ENCODE measurements at places on chromosomes 2 and 18.
A peak's percentile ranks its signal among the peaks of the same experiment; 100 is the strongest.

- no peak for DNase-seq
Measured at GRCh38 chr2:85541753-85542457, 2.9 kb downstream of the MAT2A start.

GRCh38 chr2:232562515-232563151, 12.1 kb downstream of the EIF4E2 start:
- no peak for DNase-seq

DNA sequence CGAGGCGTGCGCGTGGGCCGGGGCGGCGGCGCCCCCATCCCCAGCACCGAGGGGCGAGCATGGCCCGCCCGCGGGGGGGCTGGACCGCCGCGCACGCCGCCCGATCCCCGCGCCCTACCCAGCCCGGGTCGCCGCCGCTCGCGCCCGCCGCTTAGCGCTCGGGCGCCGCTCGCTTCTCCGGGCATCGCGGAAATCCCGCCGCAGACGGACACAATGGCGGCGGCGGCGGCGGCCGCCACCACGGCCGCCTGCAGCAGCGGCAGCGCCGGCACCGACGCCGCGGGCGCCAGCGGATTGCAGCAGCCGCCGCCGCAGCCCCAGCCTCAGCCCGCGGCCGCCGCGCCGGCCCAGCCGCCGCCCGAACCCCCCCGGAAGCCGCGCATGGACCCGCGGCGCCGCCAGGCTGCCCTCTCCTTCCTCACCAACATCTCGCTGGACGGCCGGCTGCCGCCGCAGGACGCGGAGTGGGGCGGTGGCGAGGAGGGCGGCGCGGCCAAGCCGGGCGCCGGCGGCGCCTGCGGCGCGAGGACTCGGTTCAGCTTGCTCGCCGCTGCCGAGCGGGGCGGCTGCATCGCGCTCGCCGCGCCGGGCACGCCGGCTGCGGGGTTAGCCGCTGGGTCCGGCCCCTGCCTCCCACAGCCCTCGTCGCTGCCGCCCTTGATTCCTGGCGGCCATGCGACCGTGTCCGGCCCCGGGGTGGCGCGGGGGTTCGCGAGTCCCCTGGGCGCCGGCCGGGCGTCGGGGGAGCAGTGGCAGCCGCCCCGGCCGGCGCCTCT, 453 bp downstream of the CABLES1 start:
- peak; percentile 64 for DNase-seq

GRCh38 chr2:198098918-198099317, 294.5 kb downstream of the PLCL1 start:
- DNase-seq = no peak

DNA sequence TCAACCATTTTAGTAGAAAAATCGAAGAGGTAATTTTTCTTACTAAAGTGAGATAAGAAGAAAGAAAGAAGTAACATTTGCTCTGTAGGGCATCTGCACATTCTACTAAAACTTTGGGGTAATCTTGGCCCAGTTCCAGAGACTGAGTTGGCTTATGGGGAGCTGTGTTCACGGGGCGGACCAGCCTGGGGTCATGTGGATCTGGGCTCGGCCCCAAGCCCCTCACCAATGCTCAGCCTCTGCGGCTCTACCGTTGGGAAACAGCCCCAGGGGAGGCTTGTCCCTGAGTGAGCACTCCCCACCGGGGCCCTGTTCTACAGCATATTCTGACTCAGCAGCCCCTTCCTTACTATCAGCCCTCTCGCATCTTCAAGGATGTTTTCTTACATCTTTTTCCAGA, 132.3 kb downstream of the RTP5 start:
- DNase-seq = no peak

GRCh38 chr18:30103881-30104280, 938.7 kb downstream of the DSC3 start:
- DNase-seq = no peak

- DNase-seq = no peak
Measured at GRCh38 chr2:38485734-38486133, 108.7 kb upstream of the ATL2 start.

- DNase-seq = no peak
Measured at GRCh38 chr18:55386545-55386944, 201.4 kb downstream of the TCF4 start.

GRCh38 chr2:95266781-95267430, 7.3 kb upstream of the PROM2 start:
- no peak for DNase-seq

DNA sequence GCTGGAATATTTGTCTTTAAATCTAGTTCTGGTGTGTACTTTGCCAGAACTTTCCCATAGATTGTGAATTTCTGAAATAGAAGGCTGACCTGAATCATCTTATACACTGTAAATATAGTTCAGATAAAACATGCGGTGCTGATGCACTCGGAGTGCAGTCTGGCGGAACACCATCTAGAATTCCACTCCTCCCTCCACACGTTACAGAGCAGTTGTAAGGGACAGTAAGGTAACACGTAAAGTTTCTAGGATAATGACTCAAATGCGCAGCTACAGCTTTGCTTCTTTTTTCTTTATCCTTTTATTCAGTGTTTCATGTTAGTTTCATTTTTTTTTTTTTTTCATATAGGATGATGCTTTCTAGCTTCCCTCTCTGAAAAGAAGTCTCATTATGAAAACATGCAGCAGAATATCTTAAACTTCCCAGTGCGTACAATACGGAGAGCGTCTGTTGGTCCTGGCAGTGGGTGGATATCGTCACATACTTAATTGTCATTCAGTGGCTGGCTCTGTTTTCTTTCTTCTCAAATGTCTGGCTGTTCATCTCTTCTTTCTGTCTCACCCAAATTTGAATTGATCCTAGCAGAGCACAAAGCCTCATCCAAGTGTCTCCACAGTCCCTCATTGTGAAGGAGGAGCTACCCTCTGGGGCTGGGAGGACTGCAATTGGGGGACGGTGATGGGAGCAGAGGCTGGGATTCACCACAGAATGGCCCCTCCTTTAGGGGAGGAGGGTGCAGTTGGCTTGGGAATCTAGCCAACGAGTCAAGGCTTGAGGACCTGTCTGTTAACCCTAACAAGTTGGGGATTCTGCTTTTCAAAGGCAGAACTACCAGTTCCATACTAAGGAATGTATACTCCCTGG, 138.8 kb downstream of the MYT1L start:
- no peak for DNase-seq

DNA sequence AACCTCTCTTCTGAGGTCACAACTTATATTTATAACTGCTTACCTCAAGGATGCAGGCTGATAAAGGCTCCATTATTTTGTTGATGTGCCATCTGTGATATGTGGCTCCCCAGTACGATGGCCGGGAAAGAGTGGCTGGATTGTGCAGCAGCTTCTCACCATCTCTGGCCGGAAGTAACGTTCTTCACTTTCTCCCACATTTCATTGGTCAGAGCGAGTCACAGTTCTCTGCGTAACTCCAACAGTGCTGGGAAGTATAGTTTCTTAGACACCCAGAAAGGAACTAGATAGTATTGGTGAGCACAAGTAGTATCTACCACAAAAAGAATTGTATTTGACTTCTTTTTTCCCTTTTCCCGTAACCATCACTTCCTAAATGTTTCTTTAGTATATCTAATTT, 28.7 kb downstream of the ZSWIM2 start:
- DNase-seq = peak; percentile 36

DNA sequence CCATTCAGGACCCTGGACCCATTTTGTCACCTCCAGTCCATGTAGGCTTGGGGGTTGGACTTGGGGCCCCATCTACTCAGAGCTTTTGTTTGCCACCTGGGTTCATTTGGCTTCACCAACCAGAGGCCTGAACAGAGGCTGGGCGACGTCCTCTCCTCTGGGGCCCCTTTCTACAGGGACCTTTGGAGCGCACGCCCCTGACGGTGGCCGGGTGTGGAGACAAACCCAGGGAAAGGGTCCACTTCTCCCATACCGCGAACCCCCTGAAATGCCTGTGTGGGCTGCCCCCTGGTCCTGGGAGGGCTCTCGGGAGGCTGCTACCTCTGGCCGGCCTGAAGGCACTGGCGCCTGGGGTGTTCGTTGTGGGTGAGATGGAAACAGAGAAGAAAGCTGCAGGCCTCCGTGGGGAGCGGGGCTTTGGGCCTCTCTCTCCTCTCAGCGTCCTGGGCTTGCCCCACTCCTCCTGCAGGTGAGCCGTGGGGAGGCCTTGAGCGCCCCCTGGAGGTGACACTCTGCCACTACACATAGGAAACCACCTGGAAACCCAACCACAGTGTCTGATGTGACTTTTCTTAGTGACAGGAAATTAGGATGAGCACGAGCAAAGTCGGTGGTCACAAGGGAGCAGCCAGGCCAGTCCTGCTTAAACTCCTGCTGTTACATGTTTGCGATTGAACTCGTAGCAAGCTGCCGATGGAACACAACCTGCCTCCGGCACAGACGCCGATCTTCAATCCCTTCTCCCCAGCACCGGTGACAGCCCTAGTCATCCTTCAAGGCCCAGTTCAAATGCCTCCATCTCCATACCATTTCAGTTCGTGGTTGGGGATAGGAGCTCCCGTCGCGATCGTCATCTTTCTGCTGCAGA, 12.0 kb upstream of the NTSR2 start:
- peak; percentile 19 for DNase-seq

- DNase-seq = no peak
Measured at GRCh38 chr2:128722489-128722888, 403.8 kb upstream of the HS6ST1 start.

GRCh38 chr18:67731851-67732250, 215.3 kb upstream of the DSEL start:
- DNase-seq = peak; percentile 63

DNA sequence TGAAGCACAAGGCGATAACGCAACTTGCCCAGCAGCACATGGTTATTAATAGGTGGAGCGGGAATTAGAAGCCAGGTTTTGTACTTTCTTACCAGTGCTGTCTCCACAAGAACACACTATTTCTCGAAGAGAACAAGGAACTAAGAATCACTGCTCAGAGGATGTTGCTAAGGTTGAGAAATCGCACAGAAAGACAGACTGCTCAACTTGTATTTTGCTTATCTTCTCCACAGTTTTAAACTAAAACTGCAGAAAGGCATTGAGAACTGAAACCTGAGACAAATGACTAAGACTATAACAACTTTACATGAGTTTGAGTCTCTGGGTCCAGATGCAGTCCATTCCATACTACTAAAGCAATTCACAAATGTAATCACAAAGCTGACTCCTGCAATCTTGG, 6.2 kb downstream of the PRKD3 start:
- DNase-seq = peak; percentile 70

GRCh38 chr2:20781656-20782265, 41.1 kb downstream of the LDAH start:
- peak; percentile 48 for DNase-seq
